ENCODE measurements at places on chromosomes 4 and X.

DNA sequence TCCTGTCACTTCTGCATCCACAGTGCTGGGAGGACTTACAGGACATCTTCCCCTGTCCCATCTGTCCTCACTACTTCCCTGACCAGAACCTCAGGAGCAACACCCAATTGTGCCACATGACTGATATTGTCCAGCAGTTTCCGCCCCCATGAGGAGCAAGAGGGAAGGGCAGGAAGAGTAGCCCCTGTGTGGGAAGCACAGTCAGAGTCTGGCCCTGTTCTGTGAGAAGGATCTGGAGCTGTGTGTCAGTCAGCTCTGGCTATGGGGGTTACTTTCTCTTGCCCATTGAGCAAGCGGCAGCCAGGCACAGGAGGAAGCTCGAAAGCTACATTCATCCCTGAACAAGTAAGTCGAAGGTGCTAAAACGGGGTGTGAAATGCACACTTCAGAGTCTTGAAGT is 14.8 kb upstream of the TRIM60 start:
- no peak for DNase-seq

DNA sequence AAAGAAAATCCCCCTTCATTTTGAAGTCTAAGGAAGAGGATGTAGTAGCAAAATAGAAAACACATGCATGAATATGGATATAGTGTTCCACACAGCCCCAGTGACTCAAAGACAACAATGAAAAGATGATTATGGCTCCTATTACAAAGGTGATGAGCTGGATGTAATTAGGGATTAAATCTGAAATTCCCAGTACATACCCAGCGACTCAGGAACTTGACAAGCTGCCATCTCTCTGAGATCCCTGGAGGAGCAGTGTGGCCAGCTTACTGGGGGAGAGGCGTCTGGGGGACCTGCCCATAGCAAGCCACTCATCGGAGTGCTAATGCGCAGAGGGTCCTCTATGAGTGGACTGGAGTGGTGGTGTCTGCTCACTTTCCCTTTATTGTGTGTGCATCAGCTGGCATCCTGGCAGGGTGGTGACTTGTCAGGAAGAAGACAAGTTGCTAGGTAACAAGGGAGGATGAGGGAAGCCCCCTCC is 42.7 kb upstream of the MGST2 start:
- DNase-seq = no peak

GRCh38 chr4:80195441-80196140 is 1.7 kb upstream of the PRDM8 start:
- no peak for DNase-seq

- no peak for DNase-seq
Observed at GRCh38 chrX:120840827-120841226, 34.8 kb downstream of the CT47B1 start.
